ENCODE measurements at places on chromosomes 6 and 20.
A peak's percentile ranks its signal among the peaks of the same experiment; 100 is the strongest.

DNA sequence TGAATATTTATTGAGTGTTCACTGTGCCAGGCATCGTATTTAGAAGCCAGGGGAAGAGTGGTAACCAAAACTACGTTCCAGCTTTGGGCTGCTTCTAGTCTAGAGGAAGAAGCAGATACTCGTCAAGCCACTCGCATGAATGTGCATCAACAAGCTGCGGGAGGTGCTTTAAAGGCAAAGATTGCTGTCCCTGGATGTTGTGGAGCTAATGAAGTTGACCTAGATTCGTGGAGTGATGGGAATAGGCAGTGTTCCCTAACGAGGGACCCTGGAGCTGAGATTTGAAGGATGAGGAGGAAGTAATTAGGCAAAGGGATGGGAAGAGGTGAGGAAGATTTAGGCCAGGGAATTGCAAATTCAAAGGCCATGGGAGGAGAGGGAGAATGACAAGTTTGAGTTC is 118.9 kb downstream of the TMEM170B start:
- no peak for DNase-seq

GRCh38 chr6:157035546-157035945 is 258.4 kb downstream of the ARID1B start:
- no peak for DNase-seq

DNA sequence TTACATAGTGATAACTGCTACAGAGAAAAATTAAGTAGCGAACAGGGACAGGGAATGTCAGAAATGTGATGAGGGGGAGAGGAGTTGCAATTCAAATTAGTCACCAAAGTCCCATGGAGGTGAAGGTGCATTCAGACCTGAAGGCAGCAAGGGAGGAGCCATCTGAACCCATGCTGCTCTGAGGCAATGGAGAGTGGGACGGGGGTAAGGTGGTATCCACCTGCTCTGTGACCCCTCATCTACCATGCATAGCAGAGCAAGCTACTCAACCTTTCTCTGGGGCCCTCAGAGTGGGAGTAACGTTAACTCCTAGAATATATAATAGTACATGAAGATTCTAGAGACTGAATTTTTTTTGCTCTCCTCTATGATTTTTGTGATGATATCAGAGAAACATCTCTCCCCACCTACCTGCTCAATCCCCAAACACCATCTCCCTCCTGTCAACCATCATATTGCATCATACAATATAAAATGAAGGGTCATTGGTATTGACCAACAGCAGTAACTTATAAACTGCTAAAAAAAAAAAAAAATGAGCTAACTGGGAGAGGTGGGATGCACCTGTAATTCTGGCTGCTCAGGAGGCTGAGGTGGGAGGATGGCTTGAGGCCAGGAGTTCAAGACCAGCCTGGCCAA is 16.6 kb upstream of the SCML4 start:
- no peak for DNase-seq

DNA sequence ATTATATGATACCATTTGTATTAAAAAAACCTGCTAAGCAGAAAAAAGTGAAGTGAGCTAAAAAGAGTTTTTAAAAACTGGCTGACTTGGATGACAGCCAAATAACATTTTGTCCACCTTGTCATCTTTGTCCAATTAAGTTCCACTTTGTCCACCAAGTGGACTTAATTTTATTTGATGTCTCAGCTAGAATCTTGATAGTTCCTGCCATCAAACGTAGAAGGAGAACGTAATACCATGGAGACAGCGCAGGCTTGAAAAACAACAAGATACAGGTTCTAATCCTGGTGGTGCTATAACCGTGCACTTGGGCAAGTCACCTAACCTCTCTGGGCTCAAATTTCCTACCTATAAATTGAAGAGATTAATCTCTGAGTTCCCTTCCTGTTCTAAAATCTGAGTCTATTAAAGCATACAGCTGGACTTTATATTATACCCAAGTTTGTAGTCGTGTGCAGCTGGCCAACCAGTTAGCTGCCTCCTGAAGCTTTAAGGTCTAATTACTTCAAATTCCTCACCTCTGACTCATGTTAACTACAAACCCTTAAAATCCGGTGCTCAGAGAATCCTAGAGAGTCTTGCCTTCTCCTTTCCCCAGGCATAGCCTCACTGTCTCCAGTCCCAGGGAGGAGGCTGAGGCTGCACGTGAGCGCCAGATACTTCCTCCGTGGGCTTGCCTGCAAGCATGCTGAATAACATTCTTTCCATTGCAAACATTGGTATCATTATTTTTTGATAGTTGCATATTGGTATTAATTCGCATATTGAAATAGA is 16.8 kb downstream of the TMEM244 start:
- no peak for DNase-seq

DNA sequence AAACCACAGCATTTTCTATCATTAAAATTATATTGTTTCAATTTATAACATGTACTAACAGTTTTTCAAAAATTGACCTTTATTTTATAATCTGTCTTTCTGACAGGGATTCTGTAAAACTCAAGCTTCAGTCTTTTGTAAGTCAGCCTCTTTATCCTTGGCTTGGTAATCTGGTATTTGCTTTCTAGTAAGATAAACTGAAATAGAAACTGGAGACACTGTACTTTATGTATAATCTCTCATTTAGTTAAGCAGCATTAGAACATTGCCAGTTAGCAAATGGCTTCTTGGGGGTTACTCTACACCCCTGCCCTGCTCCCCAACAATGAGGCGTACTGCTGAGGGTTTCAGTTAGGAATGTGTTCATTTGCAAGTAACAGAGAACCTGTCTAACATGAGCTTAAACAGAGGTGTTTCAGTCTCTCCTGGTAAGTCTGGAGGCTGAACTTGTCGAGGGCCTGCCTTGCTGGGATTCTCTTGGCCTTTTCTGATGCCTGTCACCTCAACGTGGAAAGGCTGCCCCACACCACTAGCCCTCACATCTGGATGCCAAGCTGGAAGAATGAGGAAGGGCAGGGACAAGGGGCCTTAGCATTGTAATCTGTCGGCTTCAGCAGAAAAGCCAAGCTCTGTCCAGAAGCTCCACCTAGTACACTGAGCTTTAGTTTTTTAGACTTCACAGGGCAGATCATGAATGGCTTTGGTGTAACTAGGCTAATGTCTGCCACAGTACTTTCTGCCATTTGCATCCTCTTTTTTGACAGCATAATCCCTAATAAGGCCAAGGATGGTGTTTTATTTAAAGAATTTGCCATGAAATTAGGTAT is 34.8 kb downstream of the SH3BGRL2 start:
- no peak for DNase-seq

DNA sequence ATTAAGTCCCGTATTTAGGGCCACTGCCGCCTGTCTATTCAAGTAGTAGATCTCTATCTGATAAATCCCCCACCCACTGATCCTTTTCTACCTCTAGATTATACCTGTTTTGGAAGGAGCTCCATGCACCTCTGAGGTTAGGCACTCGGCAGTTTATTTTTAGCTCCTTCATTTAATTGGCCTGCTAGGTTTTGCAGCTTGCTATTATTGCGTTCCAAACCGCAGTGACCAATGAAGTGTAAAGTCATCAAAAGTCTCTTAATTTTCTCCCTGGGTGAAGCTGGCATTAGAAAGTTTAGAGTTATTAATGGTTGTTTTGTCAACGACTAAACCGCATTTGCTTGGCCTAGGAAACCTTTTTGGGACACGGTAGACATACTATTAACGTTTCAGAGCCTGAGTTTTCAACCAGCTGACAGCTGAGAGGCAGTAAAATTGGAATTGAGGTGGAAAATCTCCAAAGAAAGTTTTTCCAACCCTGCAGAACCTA is 60.0 kb downstream of the RFPL4B start:
- no peak for DNase-seq

- no peak for DNase-seq
These were observed 169.5 kb upstream of the SNX9 start for GRCh38 chr6:157653521-157653920.

- no peak for DNase-seq
These were observed 333.7 kb downstream of the MEI4 start for GRCh38 chr6:77986380-77987034.

- DNase-seq, result no peak
These were observed 140.3 kb upstream of the MCHR2 start for GRCh38 chr6:100134297-100134696.

- DNase-seq, result peak; percentile 71
These were observed 9.8 kb upstream of the HECA start for GRCh38 chr6:139124887-139125672.

- DNase-seq, result peak; percentile 77
These were observed 62.8 kb upstream of the FOXO3 start for GRCh38 chr6:108497883-108498282.

DNA sequence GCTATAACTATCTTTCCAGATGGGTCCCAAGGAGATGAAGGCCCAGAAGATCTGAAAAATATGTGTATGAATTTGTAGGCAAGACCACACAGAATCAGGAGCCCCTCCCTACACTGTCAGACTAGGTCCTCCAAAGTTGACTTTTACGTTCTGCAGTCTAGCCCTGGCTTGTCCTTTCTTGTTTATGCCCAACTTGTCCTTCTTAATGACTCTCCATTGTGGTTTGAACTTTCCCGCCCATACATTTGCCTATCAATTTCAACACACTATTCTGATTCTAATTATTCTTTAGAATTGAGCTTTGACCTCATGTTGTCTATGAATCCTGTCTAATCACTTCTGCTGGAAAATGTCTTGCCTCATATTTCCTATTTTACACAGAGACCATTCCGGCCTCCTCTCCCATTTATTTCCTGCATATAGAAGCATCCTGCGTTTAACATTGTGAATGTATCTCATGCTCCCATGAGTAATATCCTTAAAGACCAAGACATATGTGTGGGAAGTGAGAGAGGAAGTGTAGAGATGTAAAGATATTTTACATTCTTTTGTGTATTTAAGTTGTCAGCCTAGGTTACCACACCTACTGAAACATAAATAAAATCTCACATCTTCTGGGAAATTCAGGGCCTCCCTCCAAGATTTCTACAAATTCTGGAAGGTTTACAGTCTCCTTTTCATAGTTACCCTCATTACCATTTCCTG is 348.3 kb downstream of the BCKDHB start:
- no peak for DNase-seq

- DNase-seq, result no peak
These were observed 704.1 kb downstream of the PTPRT start for GRCh38 chr20:42485556-42485955.

DNA sequence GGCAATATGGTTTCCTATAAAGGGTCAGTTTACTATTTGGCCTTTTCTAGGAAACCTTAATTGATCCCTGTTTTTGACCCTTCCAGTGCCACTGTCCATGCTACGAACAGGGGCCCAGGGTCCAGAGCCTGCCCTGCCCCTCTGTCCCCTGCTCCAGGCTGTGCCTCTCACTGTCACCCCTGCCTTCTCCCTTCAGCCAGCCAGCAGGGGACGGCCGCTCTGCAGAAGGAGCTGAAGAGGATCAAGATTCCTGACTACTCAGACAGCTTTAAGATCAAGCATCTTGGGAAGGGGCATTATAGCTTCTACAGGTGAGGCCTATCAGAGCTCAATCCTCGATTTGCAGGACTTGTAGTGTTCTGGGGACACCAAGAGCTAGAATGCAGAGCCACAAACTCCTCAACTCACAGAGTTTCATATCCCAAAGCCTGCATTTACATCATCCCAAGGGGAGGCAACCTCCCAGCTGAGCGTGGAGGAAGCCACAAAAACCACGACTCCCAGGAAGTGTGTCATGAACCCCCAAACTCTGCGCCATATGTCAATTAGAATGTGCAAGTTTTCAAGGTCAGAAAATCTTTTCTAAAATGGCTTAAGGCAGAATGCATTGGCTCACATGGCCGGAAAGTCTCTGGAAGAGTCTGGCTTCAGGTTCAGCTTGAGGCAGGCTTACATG is 3.6 kb downstream of the BPI start:
- peak; percentile 57 for DNase-seq

DNA sequence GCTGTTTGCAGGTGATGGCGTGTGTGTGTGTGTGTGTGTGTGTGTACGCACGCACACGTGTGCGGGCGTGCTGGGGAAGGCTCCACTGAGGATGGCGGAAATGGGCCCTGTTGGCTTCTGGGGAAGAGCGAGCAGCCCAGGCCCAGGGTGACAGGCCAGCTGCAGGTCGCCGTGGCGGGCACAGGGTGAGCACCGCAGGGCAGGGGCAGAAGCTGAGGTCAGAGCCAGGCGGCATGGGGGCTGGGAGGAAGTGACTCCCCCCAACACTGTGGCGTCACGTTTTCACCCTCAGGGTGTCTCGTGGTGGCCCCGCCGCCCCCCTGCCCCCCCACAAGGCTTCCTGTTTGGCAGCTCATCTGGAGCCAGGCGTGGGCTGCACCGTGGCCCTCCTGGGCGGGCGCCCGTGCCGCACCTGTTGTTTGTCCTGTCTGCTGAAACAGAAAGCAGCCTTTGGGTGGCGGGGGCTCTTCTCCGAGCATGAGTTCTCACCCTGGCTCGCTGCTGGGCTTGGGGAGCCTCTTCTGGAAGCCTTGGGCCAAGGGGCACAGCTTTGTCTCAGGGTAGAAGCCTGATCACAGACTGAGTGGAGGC is 7.1 kb downstream of the RBM38 start:
- no peak for DNase-seq

- DNase-seq, result no peak
These were observed 906 bp upstream of the BTN3A2 start for GRCh38 chr6:26363882-26364701.

GRCh38 chr6:38142178-38142902 is 322.8 kb downstream of the ZFAND3 start:
- DNase-seq, result no peak

DNA sequence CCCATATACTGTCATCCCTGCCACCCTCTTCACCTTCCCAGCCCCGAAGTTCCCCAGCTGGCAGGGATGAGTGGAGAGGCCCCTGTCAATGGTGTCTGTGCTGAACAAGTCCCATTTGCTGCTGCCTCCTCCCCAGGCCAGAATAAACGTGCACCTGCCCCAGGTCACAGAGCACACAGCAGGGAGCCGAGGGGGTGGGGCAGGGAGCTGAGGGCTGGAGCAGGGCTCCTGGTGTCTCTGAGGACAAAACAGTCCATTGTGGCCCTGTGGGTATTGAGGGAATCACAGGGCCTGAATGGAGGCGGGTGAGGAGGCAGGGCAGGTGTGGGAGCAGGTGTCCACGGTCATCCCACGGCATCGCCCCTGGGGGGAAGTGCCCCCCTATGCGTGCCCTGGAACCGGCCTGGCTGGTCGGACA is 55.8 kb downstream of the SNAI1 start:
- no peak for DNase-seq

DNA sequence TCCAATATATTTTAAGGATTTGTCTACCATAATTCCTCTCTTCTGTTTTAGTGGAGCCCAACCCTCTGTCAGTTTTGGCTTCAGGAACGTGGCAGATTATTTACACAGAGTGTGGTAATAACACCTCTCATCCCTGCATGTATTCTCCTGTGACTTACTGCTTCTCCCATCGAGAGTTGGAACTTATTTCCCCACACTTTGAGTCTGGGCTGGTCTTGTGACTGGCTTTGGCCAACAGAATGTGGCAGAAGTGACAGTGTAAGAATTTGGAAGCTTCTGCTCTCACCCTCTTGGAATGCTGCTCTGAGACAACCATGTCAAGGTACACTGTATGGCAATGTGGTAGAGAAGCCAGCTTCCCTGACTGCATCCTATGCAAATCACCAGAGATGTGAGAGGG is 407.7 kb downstream of the EPM2A start:
- no peak for DNase-seq

- DNase-seq, result no peak
These were observed 706.2 kb upstream of the GJE1 start for GRCh38 chr6:141426400-141426980.
